ENCODE measurements at places on chromosomes 12 and 14. TPM values are rescaled to one million over a fixed set of nuclear protein-coding genes. Genes with fewer than 3 reads are reported as not detected.

GPRC5D gene
- total RNA-seq, result not detected

TAC3 gene
- total RNA-seq, result not detected

PAN2 gene
- 72.9 TPM for total RNA-seq

MDGA2 gene
- total RNA-seq, result not detected

A2ML1 gene
- not detected for total RNA-seq

DNA sequence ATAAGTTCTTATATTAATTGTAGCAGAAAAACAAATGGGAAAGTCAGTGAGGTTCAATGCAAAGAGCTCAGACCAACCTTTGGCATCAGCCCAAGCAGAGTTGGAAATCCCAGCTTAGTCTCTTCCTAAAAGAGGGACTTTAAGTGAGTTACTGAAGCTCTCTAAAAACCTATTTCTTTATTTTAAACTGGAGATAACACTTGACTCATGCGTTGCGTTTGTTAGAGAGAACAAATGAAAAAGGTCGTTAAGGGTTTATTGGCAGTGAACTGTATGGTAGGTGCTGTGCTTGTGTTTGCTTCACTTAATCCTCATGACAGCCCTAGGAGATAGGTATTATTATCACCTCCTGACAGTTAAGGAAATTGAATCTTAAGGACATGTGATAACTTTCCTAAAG lies 396.5 kb downstream of the RAD51B start:
- no peak overlapping the region for H3K4me3 ChIP-seq
- H3K4me1 ChIP-seq, result peaks cover 5% of the 10 kb centered on the region
- no peaks in the 10 kb centered on the region for H3K36me3 ChIP-seq
- H3K27ac ChIP-seq, result no peak overlapping the region
- no peak for DNase-seq

GRCh38 chr12:19614601-19615383 lies 175.5 kb downstream of the AEBP2 start:
- H3K36me3 ChIP-seq, result no peaks in the 10 kb centered on the region
- DNase-seq, result no peak
- peaks cover 4% of the 10 kb centered on the region for H3K4me1 ChIP-seq
- no peak overlapping the region for H3K4me3 ChIP-seq
- no peak overlapping the region for H3K27ac ChIP-seq

GRCh38 chr14:59356312-59356711 lies 108.9 kb downstream of the GPR135 start:
- no peak overlapping the region for H3K4me3 ChIP-seq
- DNase-seq, result no peak
- H3K36me3 ChIP-seq, result peaks cover 19% of the 10 kb centered on the region
- H3K4me1 ChIP-seq, result peaks cover 59% of the 10 kb centered on the region
- no peaks in the 10 kb centered on the region for H3K27me3 ChIP-seq
- H3K27ac ChIP-seq, result peak overlapping the region; percentile 46

DNA sequence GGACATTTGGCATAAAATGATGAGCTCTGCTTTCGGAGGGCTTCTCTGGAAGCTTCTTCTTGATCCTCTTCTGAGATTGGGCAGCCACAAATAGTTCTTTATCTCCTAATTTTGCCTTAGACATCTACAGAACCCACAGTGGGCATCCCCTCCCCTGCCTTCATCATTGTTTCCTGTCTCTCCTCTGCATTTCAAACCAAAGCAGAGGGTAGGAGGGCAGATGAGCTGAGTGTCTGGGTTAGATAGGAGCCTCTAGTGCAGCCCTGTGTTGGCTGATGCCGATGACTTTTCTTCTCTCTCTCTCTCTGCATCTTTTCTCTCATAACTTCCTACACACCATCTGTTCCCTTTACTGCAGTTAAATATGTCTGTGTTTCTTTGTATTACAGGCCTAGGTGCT lies 8.5 kb upstream of the IL26 start:
- no peak overlapping the region for H3K27ac ChIP-seq
- peaks cover 12% of the 10 kb centered on the region for H3K4me1 ChIP-seq
- H3K4me3 ChIP-seq, result no peak overlapping the region
- H3K36me3 ChIP-seq, result no peaks in the 10 kb centered on the region
- no peak for DNase-seq
- no peaks in the 10 kb centered on the region for H3K27me3 ChIP-seq

DNA sequence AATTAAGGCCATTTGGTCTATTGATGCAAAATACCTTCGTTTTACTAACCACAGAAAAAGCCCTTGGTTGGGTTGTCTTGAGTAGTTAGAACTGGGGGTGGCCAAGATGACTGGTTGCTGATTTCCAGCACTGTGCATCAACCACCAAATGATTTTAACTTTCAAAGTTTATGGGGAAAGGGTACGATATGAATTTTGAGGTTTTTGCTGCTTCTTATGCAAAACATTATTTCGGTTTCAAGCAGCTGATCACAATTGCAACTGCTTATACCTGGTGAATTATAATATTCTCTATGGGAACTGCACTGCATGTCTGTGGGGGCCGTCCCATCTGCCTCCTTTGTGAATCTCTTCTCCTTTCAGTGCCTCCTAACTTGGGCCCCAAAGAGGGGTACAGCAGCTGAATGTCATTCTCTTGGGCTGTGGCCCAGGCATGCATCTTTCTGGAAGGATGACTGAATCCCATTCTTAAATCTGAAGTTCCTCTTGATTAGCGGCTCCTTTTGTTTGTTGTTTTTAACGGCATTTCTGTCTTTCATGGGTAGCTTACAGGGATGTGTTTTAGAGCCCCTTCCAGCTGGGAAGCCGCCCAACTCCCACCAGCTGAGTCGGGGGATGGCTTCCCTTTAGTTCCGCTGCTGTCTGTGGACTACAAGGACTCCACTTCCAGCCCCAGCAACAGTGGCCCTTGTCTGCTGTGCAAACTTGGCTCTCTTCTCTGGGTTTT lies 479.8 kb downstream of the ZFP36L1 start:
- DNase-seq, result no peak
- H3K27me3 ChIP-seq, result no peaks in the 10 kb centered on the region
- no peak overlapping the region for H3K27ac ChIP-seq
- H3K36me3 ChIP-seq, result no peaks in the 10 kb centered on the region
- no peak overlapping the region for H3K4me3 ChIP-seq

DNA sequence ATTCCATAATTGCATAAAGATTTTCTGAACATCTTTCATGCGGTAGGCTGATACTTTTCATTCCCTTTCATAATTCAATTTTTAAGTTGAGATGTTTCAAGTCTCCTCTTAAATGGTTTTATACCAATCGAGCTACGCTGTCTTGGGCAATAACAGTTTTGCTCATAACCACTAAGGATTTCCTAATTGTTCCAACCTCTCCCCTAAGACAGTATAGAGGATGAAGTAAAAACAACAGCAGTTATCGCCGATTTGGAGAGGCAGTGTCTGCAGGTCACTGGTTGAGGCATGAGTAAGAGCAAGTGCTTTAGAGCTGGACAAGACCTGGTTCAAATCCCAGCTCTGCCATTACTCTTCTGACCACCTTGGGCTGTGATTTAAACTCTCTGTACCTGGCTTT lies 6.9 kb upstream of the MED13L start:
- H3K4me1 ChIP-seq, result peaks cover 11% of the 10 kb centered on the region
- H3K27ac ChIP-seq, result no peak overlapping the region
- no peak overlapping the region for H3K4me3 ChIP-seq

DNA sequence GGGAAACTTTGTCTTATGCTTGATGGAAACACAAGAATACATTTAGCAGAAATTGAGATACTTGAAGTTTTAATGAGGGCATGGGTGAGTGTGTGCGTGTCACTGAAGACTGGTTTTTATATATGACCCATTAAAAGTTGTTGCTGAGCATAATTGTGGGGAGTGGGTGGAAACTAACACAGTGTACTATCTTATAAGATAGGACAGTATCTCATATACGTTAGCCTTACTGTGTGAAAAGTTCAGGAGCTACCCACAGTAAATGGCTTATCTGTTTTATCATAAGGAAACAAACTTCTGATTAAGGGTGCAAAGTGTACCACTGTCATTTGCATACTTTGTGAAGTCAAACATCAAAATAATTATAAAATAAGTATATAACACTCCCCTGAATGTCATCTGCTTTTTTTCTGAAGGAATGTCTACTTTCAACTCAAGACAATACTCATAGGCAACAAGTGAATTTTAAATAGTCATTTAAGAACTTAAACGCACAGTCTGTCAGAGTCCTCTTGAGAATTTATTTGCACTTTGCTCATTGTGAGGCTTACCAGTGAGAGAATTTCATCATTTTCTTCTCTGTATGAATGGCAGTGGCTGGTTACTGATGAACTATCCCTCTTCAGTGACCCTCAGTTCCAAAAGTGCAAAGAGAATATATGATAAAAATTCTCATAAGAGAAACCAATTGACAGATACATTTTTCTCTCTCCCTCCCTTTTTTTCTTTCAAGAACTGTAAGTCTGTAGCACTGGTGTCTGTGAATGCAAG lies 4.2 kb downstream of the PDE3A start:
- H3K36me3 ChIP-seq, result no peaks in the 10 kb centered on the region
- no peak overlapping the region for H3K27ac ChIP-seq
- H3K4me3 ChIP-seq, result no peak overlapping the region
- no peak for DNase-seq
